ENCODE measurements at places on chromosomes 16 and 17. TPM values are rescaled to one million over a fixed set of nuclear protein-coding genes. Genes with fewer than 3 reads are reported as not detected.

Gene TXNL4B
- 17.1 TPM for total RNA-seq

Gene MAPT
- 1.3 TPM for total RNA-seq

Gene HOXB13
- total RNA-seq: not detected

Gene PRSS33
- not detected for total RNA-seq

Gene CTRB1
- not detected for total RNA-seq

Gene MYL4
- total RNA-seq: not detected

Gene CLDN6
- total RNA-seq: not detected

Gene CDH11
- total RNA-seq: not detected

Gene SCGB1C2
- not detected for total RNA-seq

Gene MMP25
- total RNA-seq: 7.7 TPM

Gene PRR35
- not detected for total RNA-seq

Gene TEX2
- 22.0 TPM for total RNA-seq

Gene EVI2A
- total RNA-seq: 20.7 TPM

DNA sequence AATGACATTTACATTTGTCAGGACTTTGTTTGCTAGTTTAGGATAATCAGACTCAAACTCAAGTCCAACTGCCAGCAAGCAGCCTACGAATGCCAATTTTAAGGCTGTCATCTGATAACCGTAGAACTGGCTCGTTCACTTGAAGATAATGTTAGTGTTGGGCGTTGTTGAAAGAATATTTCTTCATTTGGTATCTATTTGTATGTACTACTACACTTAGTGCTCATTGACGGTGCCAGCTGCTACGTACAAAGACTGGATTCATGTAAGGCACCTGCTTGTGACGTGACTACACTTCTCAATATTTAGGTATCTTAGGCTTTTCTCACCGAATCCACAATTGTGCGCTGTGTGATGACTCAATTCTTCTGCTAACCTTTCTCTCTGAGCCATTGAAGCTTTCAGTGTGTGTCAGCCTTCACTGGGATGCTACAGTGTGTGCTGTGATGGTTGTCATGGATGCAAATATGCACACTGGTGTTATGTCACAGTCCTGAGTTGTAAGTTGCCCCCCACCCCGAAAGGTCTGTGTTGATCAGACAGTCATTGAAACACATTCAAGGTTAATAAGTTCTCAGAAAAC is 5.7 kb downstream of the ATP2C2 start:
- H3K4me3 ChIP-seq: no peak overlapping the region
- H3K27ac ChIP-seq: no peak overlapping the region
- H3K36me3 ChIP-seq: no peaks in the 10 kb centered on the region
- peaks cover 8% of the 10 kb centered on the region for H3K4me1 ChIP-seq
- no peak for DNase-seq
- H3K27me3 ChIP-seq: peaks cover 30% of the 10 kb centered on the region

DNA sequence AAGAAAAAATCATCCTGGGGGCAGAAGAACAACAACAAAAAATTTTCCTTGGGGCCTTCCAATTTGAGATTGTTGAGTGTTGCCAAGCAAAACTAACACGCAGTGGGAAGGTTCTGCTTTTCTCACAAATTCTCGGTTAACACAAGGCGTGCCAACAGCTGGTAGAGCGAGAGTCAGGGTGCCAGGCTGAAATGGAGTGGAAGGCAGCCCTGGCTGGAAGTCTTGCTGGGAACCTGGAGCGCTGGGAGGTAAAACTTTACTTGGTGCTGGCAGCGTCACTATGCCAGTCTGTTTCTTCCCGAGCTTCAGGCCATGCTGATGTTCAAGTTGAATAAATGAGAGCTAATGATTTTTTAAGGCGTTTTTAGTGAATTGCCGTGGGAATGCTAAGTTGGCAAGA is 189.4 kb downstream of the WWOX start:
- no peak overlapping the region for H3K4me3 ChIP-seq
- no peaks in the 10 kb centered on the region for H3K4me1 ChIP-seq

DNA sequence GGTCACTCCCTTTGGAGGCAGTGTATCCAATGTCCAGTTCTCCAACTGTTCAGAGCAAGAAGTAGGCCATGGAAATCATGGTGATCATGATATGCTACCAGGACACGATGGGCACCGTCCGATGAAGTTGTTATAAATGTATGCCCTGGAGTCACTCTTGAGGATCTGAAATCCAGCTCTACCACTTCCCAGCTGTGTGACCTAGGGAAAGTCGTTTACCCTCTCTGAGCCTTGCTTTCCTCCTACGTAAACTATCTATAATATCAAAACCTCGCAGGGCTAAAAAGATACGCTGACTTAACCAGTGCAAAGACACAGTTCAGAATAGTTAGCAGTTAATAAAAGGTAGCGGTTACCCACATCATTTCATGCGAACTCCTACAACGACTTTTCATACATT is 194.2 kb downstream of the XYLT1 start:
- peaks cover 47% of the 10 kb centered on the region for H3K4me1 ChIP-seq
- H3K4me3 ChIP-seq: no peak overlapping the region
- H3K36me3 ChIP-seq: peaks cover 4% of the 10 kb centered on the region

- H3K36me3 ChIP-seq: no peaks in the 10 kb centered on the region
- no peak for DNase-seq
- H3K27ac ChIP-seq: no peak overlapping the region
- H3K4me3 ChIP-seq: no peak overlapping the region
- H3K27me3 ChIP-seq: no peaks in the 10 kb centered on the region
Observed at GRCh38 chr16:9969580-9969979, 212.6 kb downstream of the GRIN2A start.

- H3K36me3 ChIP-seq: peaks cover 4% of the 10 kb centered on the region
- no peak overlapping the region for H3K27ac ChIP-seq
- no peak for DNase-seq
- H3K27me3 ChIP-seq: no peaks in the 10 kb centered on the region
- H3K4me3 ChIP-seq: no peak overlapping the region
Observed at GRCh38 chr17:13865650-13866049, 203.7 kb upstream of the COX10 start.

- no peak for DNase-seq
- H3K4me1 ChIP-seq: peaks cover 27% of the 10 kb centered on the region
- H3K4me3 ChIP-seq: peak overlapping the region; percentile 93
- peaks cover 6% of the 10 kb centered on the region for H3K27me3 ChIP-seq
- H3K36me3 ChIP-seq: peaks cover 34% of the 10 kb centered on the region
Observed at GRCh38 chr17:39981207-39981741, 667 bp downstream of the PSMD3 start.

DNA sequence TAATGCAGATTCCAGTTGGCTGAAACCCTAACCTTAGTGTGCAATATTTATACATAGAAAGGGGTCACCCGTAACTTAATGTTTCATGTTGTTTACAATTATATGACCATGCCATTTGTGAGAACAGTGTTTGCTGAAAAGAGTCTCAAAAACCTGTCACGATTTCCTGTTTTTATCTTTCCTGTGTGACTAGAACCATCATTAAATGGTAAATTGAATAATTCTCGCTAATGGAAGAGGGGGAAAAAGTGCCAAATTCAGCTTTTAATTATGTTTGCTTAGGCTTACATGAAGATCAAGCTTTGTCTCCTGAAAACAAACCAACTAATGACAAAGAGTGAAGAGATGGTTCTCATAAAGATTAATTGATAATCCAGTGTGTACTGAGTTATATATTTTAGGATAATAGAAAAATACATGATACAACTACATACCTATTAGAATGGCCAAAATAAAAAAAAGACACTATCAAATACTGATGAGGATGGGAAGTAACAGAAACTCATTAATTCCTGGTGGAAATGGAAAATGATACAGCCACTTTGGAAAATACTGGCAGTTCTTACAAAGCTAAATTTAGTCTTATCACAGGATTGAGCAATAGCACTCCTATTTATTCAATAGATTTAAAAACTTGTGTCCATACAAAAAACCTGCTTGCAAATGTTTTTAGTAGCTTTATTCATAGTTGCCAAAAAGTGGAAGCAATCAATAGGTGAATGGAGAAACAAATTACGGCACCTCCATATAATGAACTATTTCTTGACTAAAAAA is 141.7 kb downstream of the CDK5R1 start:
- H3K4me3 ChIP-seq: no peak overlapping the region
- no peaks in the 10 kb centered on the region for H3K27me3 ChIP-seq
- H3K36me3 ChIP-seq: no peaks in the 10 kb centered on the region
- no peak overlapping the region for H3K27ac ChIP-seq
- no peak for DNase-seq

DNA sequence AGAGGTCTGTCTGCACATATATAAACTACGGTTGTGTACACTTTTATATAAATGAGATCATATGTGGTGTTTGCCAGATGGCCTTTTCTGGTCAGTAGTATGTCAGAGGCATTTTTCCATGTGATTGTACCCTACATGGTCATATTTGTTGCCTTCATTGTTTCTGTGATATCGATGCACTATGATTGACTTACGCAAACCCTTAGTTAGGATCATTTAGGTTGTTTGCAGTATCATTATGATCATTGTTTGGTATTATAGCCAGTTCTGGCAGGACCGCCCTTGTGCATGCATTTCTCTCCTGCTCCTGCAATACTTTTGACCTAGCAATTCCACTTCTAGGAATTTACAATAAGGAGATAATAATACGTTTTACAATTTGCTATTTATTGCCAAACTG is 169.1 kb downstream of the MSI2 start:
- H3K4me3 ChIP-seq: no peak overlapping the region
- no peaks in the 10 kb centered on the region for H3K27me3 ChIP-seq
- no peak for DNase-seq
- H3K36me3 ChIP-seq: peaks cover 22% of the 10 kb centered on the region
- H3K4me1 ChIP-seq: peaks cover 37% of the 10 kb centered on the region

DNA sequence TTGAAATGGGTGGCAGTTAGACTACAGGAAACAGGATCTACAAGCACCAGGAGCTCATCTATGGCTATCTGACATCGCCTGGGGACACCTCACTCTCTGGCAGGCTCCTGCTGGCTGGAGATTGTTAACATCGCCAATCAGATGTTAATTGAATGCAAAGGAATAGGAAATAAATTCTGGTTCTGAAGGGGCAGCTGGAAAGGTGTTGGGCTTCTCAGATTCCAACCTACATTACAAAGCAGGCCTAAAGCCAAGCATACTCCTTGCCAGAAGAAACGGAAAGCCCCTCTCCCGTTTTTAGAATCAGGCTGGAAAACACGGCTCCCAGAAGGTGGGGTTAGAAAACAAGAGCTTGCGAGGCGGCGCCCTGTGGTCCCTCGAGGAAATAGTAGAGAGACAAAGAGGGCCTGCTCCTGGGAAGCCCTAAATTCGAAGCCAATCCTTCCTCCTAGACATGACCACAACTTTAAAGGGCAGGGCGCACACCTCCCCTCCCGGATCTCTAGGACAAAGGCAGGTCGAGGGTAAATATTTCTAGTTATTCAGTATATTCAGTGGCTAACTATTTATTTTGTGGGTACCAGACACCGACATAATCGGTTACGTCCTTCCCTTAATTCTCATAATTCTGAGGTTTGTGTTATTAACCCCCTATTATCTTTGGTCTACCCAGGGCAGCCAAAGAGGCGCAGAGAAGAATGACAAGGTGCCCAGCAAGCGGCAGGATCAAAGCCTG is 763 bp upstream of the TOM1L1 start:
- peaks cover 43% of the 10 kb centered on the region for H3K27me3 ChIP-seq
- DNase-seq: no peak
- H3K4me3 ChIP-seq: peak overlapping the region; percentile 53
- H3K4me1 ChIP-seq: peaks cover 3% of the 10 kb centered on the region
- H3K27ac ChIP-seq: no peak overlapping the region
- H3K36me3 ChIP-seq: no peaks in the 10 kb centered on the region

- no peak overlapping the region for H3K4me3 ChIP-seq
- DNase-seq: no peak
- peaks cover 15% of the 10 kb centered on the region for H3K4me1 ChIP-seq
- H3K36me3 ChIP-seq: peaks cover 16% of the 10 kb centered on the region
- no peaks in the 10 kb centered on the region for H3K27me3 ChIP-seq
Observed at GRCh38 chr17:65914784-65915342, 277.1 kb downstream of the CEP112 start.

GRCh38 chr16:27771201-27771910 is 221.4 kb downstream of the KATNIP start:
- no peak overlapping the region for H3K4me3 ChIP-seq
- H3K36me3 ChIP-seq: no peaks in the 10 kb centered on the region
- H3K4me1 ChIP-seq: no peaks in the 10 kb centered on the region

GRCh38 chr17:71486261-71486660 is 634.6 kb upstream of the SOX9 start:
- no peak overlapping the region for H3K27ac ChIP-seq
- DNase-seq: no peak
- no peaks in the 10 kb centered on the region for H3K27me3 ChIP-seq

GRCh38 chr16:84209989-84210388 is 19.0 kb downstream of the ADAD2 start:
- H3K4me1 ChIP-seq: peaks cover 4% of the 10 kb centered on the region
- no peak overlapping the region for H3K27ac ChIP-seq
- no peak overlapping the region for H3K4me3 ChIP-seq
- no peaks in the 10 kb centered on the region for H3K27me3 ChIP-seq

Measured in activated T-helper 2 cell treated with anti-CD3 and anti-CD28 coated beads, Interferon-gamma antibody, Interleukin-2, Interleukin-4, amounts not matched to agents 10 μg/mL and 5 μg/mL and 100 μg/mL, durations not matched to agents 14 hours and 24 hours and 36 hours (primary cell).